ENCODE measurements at places on chromosomes 4 and X.

GRCh38 chrX:21476909-21477308 is 102.7 kb downstream of the CNKSR2 start:
- no peak for DNase-seq

- DNase-seq, result no peak
Measured at GRCh38 chrX:144732588-144732987, 514.7 kb upstream of the SPANXN1 start.

DNA sequence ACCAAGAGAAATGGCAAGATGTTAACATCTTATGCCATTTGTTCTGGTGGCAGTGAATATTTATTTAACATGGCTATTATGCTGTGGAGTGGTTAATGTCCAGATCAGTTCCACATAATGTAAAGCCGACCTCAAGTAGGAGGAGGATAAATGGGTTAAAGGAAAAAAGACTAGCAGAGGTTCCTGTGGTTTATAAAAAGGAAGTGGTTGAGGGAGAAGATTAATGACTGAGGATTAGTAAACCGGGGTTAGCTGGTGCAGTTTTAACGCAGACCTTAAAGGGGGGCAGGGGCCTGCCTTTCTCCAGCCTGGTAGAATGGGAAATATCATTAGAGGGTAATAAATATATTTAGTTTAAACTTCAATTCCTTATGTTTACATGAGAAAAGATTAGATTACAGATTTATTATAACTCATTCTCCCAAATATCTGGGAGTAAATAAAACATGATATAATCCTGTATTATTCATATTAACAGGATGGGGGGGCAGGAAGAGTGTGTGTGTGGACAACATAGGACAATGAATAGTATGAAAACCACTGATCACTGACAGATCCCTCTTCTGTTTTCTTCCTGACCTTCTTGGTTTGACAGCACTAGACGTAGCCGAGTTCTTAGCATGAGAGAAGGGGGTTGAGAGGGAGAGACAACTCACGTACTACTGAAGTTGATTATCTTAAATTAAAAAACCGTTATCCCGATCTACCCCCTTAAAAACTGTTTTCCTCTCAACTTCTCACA is 124.1 kb upstream of the LIMCH1 start:
- no peak for DNase-seq

DNA sequence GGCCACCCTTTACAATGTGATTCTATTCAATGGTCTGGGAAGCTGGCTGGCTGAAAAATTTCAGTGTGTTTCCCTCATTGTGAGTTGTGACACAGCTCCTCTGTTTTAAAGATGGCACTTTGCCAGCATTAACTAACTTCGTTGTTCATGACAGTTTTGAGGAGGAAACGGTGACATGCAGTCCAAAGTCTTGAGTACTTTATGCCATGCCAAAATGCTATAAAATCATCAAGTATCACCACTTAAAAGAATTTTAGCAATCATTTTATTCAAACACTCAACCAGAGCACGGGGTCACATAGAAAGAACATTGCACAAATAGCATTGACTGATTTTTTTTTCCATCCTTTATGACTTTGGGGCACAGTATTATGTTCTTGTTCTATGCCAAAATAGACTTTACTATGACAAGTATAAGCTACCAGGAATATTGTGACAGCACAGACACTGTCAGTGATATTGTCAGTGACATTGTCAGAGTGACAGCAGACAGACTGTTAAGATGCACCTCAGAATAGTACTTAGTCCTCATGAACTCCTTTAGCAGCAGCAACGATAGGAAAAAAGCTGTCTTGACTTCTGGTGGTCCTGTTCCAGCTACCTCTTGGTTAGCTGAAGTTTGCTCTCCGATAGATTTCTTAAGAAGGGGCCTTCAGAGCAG is 46.7 kb downstream of the CXCL13 start:
- DNase-seq, result no peak

DNA sequence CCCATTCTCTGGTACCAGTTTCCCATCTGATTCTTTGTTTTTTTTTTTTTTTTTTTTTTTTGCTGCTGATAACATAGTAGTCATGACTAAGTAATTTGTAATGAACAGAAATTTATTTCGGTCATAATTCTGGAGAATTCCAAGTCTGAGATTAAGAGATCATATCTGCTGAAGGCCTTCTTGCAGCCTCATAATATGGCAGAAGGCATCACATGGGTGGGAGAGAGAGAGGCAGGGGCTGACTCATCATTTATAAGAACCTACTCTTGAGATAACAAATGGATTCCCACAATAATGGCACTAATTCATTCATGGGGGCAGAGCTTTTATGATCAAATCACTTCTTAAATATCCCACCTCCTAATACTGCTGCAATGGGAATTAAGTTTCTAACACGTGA is 1034.3 kb downstream of the STIM2 start:
- DNase-seq, result no peak

- DNase-seq, result no peak
Measured at GRCh38 chr4:110998320-110998719, 375.4 kb upstream of the PITX2 start.

GRCh38 chr4:46219872-46220271 is 96.0 kb upstream of the GABRG1 start:
- no peak for DNase-seq

GRCh38 chr4:68630371-68630770 is 40.1 kb downstream of the UGT2B15 start:
- DNase-seq, result no peak

- no peak for DNase-seq
Measured at GRCh38 chrX:42241421-42241820, 318.1 kb upstream of the CASK start.

GRCh38 chr4:159770401-159770800 is 667.5 kb downstream of the RAPGEF2 start:
- DNase-seq, result no peak

GRCh38 chr4:14262221-14262620 is 634.7 kb upstream of the BOD1L1 start:
- DNase-seq, result no peak

Measured in NCI-H2081 treated with DMSO at 0.1 percent for 48 hours (cell line).